ENCODE measurements at places on chromosomes 6 and 20. TPM values are rescaled to one million over a fixed set of nuclear protein-coding genes. Genes with fewer than 3 reads are reported as not detected.

GRCh38 chr20:49980140-49981008 lies 2.4 kb upstream of the SNAI1 start:
- DNase-seq = no peak

- DNase-seq = peak; percentile 55
Measured at GRCh38 chr6:25417046-25417605, 138.0 kb downstream of the CARMIL1 start.

The RBPJL gene
- not detected for total RNA-seq

GRCh38 chr6:11432091-11432490 lies 105.5 kb upstream of the TMEM170B start:
- no peak for DNase-seq

- DNase-seq = no peak
Measured at GRCh38 chr20:23111307-23111943, 25.3 kb upstream of the CD93 start.

The MRAP2 gene
- total RNA-seq = 0.33 TPM

The CRISP2 gene
- not detected for total RNA-seq

DNA sequence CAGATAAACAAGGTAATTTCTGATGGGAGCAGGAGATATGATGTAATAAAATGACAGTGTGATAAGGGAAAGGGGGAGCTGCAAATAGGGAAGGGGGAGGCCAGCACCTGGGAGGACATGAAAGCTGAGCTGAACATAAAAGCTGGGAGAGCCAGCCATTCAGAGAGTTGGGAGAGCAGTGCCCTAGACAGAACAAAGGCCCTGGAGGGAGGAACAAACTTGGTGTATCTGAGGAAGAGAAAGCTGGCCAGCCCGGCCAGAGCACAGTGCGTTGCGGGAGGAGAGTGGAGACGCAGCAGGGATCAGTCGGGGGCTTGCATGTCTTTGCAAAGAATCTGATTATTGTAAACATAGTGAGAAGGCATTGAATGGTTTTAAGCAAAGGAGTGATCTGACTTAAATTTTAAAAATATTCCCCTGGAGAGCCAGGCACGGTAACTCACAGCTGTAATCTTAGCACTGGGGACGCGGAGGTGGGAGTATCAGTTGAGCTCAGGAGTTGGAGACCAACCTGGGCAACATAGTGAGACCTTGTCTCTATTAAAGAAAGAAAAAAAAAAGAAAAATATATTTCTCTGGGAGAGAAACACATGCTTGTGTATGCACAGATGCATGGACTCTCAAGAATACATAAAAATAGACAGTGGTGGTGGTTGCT lies 318.2 kb downstream of the ZFAND3 start:
- DNase-seq = no peak

The CST3 gene
- total RNA-seq = 355 TPM

GRCh38 chr6:47180633-47181032 lies 129.1 kb downstream of the TNFRSF21 start:
- peak; percentile 26 for DNase-seq

DNA sequence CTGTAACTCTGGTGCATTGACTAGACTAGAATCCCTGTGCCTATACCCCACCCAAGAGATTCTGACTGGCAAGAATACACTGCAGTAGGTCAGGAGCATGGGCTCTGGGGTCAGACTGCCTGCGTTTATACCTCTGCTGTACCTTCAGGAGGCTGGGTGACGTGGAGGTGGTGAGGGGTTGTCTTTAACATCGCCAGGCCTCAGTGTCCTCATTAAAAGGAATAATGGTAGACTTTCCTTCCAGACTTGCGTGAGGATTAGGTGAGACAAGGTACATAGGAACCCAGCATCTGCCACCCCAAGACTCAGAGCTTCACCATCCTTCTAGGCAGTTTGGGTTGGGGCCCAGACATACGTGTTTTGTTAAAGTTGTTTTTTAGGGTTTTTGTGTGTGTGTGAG lies 44.3 kb downstream of the TM9SF4 start:
- no peak for DNase-seq

DNA sequence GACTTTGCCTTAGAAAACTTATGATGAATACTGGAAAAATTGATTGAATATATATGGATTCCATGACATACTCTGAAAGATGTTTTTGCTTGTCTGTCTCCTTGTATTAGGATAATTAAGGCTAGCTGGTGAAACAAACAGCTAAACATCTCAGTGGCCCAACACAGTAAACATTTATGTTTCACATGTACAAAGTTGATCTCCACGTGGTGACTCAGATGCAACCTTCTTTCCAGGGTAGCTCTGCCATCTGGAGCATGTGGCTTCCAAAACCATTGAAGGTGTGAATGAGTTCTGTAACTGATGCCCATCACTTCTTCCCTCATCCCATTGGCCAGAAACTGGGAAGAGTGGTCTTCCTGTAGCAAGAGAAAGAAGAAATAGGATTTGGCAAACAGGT lies 196.3 kb downstream of the TSHZ2 start:
- no peak for DNase-seq

The KIF13A gene
- total RNA-seq = 86.8 TPM

- DNase-seq = no peak
Measured at GRCh38 chr20:5481872-5482271, 165.1 kb upstream of the PROKR2 start.

GRCh38 chr6:53827531-53827930 lies 32.7 kb downstream of the LRRC1 start:
- no peak for DNase-seq

DNA sequence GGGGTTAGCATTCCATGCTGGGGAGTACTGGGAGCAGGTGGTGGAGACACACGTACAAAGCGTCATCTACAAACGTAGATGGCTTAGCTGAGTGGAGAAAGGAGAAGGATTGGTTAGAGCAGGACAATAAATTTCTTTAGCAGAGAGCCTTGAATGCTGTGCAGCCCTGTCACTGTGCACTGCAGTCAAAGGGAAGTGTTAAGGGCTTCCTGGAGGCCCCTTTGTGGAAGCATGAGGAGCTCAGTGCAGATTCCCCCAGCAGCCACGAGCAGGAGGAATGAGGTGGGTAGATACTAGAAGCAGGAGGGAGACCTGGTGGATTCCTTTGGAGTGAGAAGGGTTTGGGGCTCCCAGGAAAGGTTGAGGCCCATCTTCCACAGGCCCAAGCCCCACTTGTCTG lies 6.1 kb upstream of the TREML4 start:
- no peak for DNase-seq

DNA sequence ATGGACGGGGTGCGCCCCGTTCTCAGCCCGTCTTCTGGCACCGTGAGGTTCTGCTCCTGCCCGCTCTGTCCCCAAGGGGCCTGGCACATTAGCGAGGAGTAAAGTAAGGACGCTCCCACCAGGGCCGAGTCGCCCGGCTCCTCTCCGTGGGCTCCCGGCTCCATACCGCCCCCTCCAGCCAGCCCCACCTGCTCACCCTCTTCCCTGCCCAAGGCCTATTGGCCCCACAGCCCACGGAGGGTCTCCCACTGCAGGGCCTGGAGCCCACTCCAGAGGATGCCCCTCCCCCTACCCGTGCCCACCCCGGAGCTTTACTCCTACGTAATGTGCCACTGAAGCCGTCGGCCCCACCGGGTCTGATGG lies 47.5 kb upstream of the CHRNA4 start:
- no peak for DNase-seq

DNA sequence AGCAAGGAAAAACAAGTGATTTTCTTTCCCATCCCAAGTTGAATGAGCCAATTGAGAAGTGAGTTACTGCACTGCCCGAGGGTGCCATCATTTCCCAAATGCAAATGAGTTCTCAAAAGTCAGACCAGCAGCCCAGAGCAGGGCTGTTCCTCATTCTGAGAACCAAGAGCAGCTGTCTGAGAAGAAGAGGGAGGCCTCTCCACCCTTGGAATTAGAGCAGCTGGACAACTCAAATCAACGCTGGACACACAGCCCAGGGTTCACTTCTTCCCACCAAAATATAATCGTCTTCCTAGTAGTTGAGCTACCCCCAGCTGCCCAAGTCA lies 4.6 kb upstream of the PREX1 start:
- no peak for DNase-seq

- peak; percentile 30 for DNase-seq
Measured at GRCh38 chr6:34146801-34147592, 1.1 kb upstream of the GRM4 start.

The CCN5 gene
- total RNA-seq = 266 TPM

- DNase-seq = no peak
Measured at GRCh38 chr20:58149437-58150091, 78.9 kb downstream of the ANKRD60 start.
